ENCODE measurements at places on chromosomes 4 and X.

GRCh38 chr4:127327491-127327890 lies 305.3 kb upstream of the INTU start:
- no peak for DNase-seq

GRCh38 chr4:163598028-163598427 lies 103.5 kb downstream of the TMA16 start:
- no peak for DNase-seq

DNA sequence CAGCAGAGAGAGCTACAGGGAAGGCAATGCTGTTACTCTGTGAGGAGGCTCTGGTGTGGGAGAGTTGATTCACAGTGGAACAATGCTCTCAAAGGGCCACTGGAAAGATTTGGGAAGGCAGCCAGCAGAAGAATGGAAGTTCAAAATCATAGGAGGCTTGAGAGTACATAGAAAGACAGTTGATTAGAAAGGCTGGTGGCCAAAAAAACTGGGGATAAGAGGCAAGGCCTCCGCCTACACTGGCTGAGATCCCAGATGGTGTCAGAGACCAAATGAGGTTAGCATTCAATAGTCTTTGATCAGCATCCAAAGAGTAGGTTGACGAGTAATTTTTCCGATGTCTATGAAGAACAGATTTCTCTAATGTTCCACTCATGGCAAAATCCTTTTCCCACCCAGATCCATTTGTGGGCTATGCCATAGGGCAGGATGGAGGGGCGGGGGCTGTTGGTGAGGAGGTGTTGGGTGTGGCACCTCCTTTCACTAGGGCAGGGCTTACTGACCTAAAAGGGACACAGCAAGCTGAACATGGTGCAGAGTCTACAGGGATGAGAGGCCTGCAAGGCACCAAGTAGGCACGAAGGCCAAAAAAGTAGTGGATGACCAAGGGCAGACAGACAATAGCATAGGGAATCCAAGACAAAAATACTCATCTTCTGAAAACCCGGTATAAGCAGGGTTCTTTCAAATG lies 15.1 kb downstream of the TEC start:
- DNase-seq, result peak; percentile 42

GRCh38 chrX:15663439-15663838 lies 1.2 kb downstream of the CLTRN start:
- DNase-seq, result no peak

- no peak for DNase-seq
Observed at GRCh38 chr4:122005064-122005755, 53.4 kb upstream of the TRPC3 start.

DNA sequence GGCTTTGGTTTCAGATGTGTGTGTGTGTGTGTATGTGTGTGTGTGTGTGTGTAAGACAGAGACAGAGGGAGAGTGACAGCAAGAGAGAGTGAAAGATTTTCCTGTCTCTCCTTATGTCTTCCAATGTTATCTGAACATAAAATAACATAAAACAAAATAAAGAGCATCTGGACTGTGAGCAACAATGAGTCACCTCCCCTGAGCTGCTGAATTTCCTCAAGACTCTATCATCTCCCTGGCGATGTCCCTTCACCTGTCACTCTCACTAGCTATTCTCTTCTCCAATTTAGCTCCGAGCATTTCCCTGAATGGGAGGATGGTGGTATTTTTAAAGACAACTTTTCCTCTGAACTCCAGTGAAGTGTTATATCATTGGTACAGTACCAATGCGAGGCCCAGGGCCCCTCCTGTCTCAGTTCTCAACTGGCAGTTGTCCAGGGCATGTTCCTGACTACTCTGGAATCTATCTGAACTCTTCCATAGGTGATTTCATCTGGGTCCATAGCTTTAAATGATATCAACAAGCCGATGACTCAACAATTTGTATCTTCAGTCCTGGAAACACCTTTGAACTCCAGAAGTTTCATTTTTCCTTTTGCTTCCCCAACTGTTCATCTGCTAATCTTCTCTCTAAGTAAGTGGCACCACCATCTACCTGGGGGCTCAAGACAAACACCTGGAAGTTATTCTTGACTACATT lies 195.0 kb upstream of the CLNK start:
- no peak for DNase-seq

DNA sequence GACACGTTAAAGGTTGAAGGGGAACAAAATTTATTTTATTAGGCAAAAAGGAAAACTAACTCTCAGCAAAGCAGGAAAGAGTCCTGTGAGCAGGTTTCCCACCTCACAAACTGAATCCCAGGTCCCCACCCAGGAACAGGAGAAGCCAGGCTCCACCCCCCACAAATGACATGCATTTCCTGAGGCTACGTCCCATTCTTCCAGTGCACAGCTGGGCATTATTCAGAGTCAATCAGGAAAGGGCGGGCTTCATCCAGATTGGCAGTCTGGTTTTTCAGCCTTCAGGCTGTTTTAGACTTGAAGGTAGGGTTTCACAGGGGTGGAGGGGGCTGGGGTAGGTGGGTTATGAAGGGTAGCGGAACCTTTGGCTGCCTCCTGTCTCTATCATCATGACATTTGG lies 11.9 kb upstream of the ASIC5 start:
- DNase-seq, result no peak

GRCh38 chr4:41878170-41878969 lies 56.9 kb upstream of the TMEM33 start:
- no peak for DNase-seq

- no peak for DNase-seq
Observed at GRCh38 chr4:133711817-133712216, 489.8 kb downstream of the PABPC4L start.

- DNase-seq, result no peak
Observed at GRCh38 chr4:79827283-79827682, 245.7 kb downstream of the ANTXR2 start.

GRCh38 chr4:122787940-122788339 lies 38.7 kb upstream of the FGF2 start:
- no peak for DNase-seq

All from ACHN (cell line).